EL (cell line): ENCODE measurements at places on chromosomes 12 and 14.

GRCh38 chr12:89840162-89840922 is 131.7 kb upstream of the ATP2B1 start:
- DNase-seq, result no peak

GRCh38 chr12:109959411-109960093 is 36.6 kb downstream of the GIT2 start:
- no peak for DNase-seq

GRCh38 chr12:57196439-57196838 is 20.2 kb upstream of the NXPH4 start:
- DNase-seq, result no peak

- DNase-seq, result peak; percentile 6
These were observed 362.6 kb downstream of the DAD1 start for GRCh38 chr14:22226381-22226780.

DNA sequence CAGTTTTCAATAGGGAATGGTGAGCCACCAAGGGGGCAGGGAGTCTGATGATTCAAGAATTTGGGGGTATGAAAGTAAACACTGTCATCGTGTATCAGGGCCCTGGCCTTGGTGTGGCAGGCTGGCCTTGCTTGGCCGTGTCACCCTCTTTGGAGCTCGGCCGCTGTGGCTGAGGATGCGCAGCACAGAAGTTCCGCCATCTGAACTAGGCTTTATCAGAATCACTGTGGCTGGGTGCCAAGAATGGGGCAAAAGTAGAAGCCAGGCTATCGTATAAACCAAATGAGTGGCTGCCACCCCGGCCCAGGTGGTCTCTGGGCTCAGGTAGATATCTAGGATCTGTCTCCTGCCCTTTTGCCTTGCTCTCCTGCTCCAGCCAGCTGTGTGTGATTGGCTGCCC is 137.4 kb downstream of the PAPOLA start:
- DNase-seq, result no peak

- peak; percentile 75 for DNase-seq
These were observed 7.8 kb downstream of the PPP2R3C start for GRCh38 chr14:35114036-35114435.

DNA sequence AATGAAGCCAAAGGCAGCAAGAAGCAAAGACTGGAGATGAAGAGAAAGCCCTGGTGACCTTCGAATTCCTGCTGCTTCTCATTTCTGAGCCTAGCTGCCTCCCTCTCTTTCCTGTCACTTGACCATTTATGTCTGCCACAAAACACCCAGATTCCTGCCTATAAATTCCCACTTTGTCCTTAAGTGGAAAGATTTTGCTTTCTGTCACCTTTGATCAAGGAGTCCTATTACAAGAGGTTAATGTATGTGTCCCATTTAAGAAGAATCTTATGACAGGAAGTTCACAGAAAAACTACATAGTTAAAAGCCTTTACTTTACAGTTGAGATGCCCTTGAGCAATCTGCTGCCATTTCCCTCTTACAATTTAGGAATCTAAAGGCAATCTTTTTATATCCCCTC is 155.7 kb downstream of the GALC start:
- no peak for DNase-seq

DNA sequence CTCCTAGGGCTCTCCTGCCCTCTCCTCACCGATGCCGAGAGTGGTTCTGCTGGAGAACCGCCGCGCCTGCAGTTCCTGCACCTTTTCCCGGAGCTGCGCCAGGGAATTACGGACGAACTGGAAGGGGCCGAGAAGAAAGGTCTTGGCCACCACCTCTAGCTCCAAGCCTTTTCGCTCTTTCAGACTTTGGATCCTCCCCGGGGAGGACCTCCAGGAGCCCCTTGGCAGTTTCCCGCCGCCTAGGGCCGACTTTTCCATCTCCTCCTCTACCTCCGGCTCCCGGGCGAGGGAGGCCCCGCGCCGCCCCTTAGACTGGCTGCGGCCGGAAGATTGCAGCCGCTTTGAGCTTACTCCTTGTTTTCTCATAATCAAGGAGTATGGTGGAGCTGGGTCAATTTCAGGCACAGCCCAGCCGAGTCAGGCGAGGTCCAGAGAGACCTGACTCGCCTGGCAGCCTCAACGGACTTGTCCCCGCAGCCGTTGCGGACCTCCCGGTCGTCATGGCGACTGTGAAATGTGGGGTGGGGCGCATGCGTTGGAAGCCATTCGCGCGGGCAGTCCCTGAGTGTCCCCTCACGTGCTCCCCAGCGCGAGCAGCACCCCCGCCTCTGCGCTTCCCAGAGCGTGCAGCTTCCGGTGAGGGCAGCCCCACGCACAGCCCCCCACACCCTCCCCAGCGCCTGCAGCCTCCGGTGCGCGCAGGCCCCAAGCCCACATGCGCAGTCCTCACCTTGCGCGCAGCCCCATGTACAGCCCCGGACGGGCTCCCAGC is at the start of gene DPY19L2:
Gene DPY19L2, minus strand, starts transcription at position 466 of the 772 bp plus-strand sequence. Its CDS starts 100 bp downstream, at position 366.
- DNase-seq, result peak; percentile 88

DNA sequence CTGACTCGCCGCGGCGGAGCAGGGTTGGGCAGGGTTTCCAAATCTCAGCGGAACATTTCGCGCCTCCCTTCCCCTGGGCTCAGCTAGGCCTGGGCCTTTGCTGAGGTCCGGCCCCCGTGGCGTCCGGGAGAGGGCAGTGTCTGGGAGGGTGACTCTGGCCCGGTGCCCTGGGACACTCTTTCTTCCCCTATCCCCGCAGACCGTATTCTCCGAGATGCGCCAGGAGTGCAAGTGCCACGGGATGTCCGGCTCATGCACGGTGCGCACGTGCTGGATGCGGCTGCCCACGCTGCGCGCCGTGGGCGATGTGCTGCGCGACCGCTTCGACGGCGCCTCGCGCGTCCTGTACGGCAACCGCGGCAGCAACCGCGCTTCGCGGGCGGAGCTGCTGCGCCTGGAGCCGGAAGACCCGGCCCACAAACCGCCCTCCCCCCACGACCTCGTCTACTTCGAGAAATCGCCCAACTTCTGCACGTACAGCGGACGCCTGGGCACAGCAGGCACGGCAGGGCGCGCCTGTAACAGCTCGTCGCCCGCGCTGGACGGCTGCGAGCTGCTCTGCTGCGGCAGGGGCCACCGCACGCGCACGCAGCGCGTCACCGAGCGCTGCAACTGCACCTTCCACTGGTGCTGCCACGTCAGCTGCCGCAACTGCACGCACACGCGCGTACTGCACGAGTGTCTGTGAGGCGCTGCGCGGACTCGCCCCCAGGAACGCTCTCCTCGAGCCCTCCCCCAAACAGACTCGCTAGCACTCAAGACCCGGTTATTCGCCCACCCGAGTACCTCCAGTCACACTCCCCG is 3.0 kb downstream of the WNT1 start:
- no peak for DNase-seq

DNA sequence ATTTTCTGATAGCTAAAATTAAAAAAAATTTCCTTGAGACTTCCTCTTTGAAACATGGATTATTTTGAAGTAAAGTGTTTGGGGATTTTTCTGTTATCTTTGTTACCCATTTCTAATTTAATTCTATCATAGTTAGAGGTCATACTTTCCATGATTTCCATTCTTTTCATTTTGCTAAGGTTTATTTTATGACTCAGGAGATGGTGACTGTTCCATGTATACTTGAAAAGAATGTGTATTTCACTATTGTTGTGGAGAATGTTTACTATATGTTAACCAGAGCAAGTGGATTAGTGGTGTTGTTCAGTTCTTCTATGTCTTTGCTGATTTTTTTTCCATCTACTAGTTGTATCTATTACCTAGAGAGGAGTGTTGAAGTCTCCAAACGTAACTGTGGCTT is 250.5 kb upstream of the PELI2 start:
- DNase-seq, result peak; percentile 28

GRCh38 chr12:1559676-1560091 is 34.7 kb downstream of the FBXL14 start:
- DNase-seq, result no peak

- DNase-seq, result no peak
These were observed 116.6 kb downstream of the CALM1 start for GRCh38 chr14:90513161-90514014.

DNA sequence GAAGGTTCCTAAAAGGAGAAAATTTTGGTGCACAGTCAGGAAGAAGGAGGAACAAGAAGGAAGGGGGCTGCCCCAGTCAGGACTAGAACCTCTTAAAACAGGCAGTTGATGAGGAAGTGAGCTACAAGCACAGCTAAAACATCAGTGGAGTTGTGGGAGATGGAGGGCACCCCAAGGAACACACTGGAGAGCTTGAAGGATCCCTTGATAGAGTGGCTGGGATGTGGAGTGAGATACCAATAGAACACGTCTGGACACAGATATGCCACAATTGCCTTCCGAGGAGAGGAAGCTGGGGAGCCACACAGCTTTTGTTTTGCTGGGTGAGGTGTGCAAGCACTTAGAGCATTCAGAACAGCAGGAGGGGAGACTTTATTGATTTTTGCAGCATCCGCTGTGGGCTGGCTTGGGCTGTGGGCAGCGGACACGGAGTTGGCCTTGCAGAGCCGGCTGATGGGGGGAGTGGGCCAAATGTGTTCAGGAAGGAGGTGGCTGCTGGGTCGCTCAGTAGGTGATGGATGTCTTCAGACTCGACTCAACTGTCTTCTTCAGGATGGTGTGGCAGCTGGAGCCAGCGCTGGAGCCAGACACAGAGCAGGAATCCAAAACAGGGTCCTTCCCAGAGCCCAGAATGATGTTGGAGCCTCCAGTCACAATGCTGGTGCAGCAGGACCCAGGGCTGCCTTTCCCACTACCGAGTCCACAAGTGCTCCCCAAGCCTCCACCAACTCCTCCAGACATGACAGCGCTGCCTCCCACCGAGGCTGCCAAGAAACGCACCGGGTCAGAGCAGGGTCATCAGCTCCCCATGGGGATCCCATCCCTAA is 4.7 kb upstream of the KRT79 start:
- DNase-seq, result no peak

GRCh38 chr12:25718081-25718731 is 165.1 kb upstream of the LMNTD1 start:
- DNase-seq, result no peak

DNA sequence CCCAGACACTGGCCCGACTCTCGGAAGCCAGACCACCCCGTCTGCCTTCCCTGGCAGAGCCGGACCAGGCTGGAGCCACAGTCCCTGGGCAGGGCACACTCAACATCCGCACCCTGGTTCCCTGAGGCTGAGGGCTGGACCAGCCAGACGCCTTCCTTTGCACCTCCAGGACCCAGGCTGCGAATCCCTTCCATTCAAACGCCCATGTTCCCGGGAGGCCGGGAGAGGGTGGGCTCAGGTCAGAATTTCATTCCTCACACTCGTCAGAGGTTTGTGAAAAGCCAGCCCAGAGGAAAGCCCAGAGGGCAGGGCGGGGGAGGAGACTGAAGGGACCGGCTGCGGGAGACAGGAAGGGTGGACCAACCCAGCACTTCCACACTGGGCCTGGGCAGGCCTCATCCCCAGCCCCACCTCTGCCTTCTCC is 58.7 kb downstream of the LRRC74A start:
- no peak for DNase-seq

DNA sequence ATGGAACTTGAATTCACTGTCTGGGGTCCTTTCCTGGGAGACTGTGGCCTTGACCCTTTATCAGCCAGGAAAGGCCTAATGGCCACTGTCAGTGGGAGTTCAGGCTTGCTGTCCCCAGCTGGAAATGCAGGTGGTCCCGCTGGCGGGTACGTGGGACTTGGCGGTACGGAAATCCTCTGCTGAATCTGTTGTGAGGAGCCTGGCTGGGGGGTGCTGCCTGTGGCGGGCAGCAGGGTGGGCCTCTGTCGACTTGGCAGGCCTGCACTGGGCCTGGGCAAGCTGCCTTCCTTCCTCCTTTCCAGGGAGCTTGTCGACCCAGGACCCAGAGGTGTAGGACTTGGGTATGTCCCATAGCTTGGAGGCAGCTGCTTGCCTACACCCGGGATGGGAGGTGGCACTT is 26.3 kb downstream of the ZFYVE21 start:
- DNase-seq, result no peak

DNA sequence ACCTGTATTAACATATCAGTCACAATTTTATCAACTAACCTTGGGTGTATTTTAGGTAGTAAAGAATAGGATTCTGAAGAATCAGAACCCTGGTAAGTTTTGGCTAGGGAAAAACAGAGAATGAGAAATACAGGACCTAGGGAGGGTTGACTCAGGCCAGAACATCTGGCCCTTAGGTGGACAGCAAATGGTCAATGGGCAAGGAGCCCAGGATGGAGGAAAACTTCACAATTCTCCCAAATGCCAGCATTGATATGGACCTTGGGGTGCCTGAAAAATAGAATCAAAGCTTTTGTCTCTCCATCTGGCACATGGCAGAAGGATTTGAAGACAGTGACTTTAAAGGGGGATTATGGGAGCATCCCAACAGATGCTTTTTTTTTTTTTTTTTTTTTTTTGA is 32.7 kb upstream of the PRPF39 start:
- DNase-seq, result no peak

GRCh38 chr14:21825845-21826244 is 152.2 kb upstream of the OR4E1 start:
- no peak for DNase-seq

DNA sequence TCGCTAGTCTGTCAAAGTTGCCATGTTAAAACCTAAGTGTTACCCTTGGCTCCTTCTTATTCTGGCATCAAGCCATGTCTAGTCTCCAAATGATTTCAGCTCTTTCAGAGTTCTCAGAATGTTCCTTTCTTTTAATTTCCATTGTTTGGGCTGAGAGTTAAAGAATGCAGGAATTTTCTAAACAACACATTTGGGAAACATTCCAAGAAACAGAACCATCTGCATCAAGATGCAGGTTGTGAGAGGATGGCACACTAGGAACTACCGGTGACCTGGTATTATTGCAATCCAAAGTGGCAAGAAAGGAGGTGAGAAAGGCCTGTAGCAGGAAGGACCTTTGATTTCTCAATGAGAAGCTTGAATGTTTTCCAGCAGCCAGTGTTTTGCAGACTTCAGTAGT is 30.1 kb downstream of the SLC35F4 start:
- DNase-seq, result no peak

- no peak for DNase-seq
These were observed 5.4 kb upstream of the NGB start for GRCh38 chr14:77276295-77276935.

DNA sequence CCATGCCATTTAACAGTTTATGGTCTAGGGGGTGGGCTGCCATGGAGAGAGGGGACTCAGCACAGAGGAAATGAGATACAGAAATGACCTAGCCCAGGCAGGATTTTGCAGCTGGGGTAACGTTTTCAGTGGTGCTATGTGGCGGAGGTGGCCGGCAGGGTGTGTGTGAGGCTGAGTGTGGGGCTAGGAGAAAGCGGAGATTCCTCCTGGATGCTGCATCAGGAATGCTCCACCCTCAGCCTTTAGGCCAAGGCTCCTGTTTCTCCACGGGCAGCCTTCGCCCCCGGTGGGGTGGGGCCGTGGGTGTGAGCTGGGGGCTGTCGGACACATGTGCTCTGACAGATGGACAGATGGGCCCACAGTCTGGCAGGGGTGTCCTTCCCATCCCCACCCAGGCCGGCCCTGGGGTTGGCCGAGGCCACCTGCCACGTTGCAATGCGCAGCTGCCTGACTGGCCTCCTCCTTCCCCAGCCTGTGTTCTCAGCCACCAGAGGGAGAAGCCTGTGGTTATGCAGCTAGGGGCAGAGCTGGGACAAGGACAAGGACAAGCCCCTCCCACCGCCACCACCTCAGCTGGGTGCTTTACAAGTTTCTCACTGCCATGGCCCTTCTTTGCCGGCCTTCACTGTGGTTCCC is 44.3 kb downstream of the TEAD4 start:
- DNase-seq, result no peak
